ENCODE measurements at places on chromosomes 5 and 9. TPM values are rescaled to one million over a fixed set of nuclear protein-coding genes. Genes with fewer than 3 reads are reported as not detected.
A peak's percentile ranks its signal among the peaks of the same experiment; 100 is the strongest.

Gene GABRB2
- total RNA-seq, result not detected

Gene ADGRD2
- not detected for total RNA-seq

Gene ADAMTS13
- 0.24 TPM for total RNA-seq

Gene RAI14
- total RNA-seq, result 30.6 TPM

- peaks cover 12% of the 10 kb centered on the region for H3K27me3 ChIP-seq
- no peak for DNase-seq
- no peak overlapping the region for H3K27ac ChIP-seq
- peaks cover 27% of the 10 kb centered on the region for H3K36me3 ChIP-seq
- H3K4me1 ChIP-seq, result peaks cover 27% of the 10 kb centered on the region
Measured at GRCh38 chr5:316210-317085, 5.1 kb upstream of the AHRR start.

GRCh38 chr9:133471551-133472276 is 7.2 kb downstream of the SLC2A6 start:
- H3K4me3 ChIP-seq, result no peak overlapping the region
- peaks cover 46% of the 10 kb centered on the region for H3K36me3 ChIP-seq
- no peaks in the 10 kb centered on the region for H3K4me1 ChIP-seq
- no peak overlapping the region for H3K27ac ChIP-seq
- H3K27me3 ChIP-seq, result no peaks in the 10 kb centered on the region

GRCh38 chr9:106962122-106962521 is 99.2 kb downstream of the ZNF462 start:
- no peak overlapping the region for H3K4me3 ChIP-seq
- H3K4me1 ChIP-seq, result no peaks in the 10 kb centered on the region
- no peak for DNase-seq
- H3K27me3 ChIP-seq, result no peaks in the 10 kb centered on the region
- no peak overlapping the region for H3K27ac ChIP-seq
- H3K36me3 ChIP-seq, result peaks cover 53% of the 10 kb centered on the region

Gene RNF183
- total RNA-seq, result not detected

Gene SPACA9
- 1.2 TPM for total RNA-seq

- no peak overlapping the region for H3K27ac ChIP-seq
- no peaks in the 10 kb centered on the region for H3K27me3 ChIP-seq
- H3K36me3 ChIP-seq, result no peaks in the 10 kb centered on the region
- H3K4me1 ChIP-seq, result no peaks in the 10 kb centered on the region
- no peak overlapping the region for H3K4me3 ChIP-seq
- DNase-seq, result no peak
Measured at GRCh38 chr5:27911216-27911615, 872.8 kb upstream of the CDH9 start.

DNA sequence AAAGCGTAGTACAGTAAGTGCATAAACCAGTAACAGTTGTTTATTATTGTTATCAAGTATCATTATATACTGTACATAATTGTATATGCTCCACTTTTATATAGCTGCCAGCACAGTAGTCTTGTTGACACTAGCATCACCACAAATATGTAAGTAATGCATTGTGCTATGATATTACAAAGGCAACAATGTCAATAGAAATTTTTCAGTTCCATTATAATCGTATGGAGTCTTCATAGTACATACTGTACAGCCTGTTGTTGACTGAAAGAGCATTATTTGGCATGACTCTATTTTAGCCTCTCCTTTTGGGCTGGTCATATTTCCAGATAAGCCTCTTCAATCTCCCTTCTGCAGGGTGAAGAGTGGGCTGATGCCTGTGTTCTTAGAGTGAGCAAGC is 40.4 kb downstream of the CFAP95 start:
- no peak overlapping the region for H3K4me3 ChIP-seq
- DNase-seq, result no peak
- peaks cover 32% of the 10 kb centered on the region for H3K4me1 ChIP-seq
- H3K27me3 ChIP-seq, result no peaks in the 10 kb centered on the region
- no peaks in the 10 kb centered on the region for H3K36me3 ChIP-seq
- H3K27ac ChIP-seq, result 0 out of 2 replicates have a peak overlapping the region, but pooled peaks have one; percentile 3

All from SJSA1 (cell line).